ENCODE measurements at places on chromosomes 4 and X.
A peak's percentile ranks its signal among the peaks of the same experiment; 100 is the strongest.

DNA sequence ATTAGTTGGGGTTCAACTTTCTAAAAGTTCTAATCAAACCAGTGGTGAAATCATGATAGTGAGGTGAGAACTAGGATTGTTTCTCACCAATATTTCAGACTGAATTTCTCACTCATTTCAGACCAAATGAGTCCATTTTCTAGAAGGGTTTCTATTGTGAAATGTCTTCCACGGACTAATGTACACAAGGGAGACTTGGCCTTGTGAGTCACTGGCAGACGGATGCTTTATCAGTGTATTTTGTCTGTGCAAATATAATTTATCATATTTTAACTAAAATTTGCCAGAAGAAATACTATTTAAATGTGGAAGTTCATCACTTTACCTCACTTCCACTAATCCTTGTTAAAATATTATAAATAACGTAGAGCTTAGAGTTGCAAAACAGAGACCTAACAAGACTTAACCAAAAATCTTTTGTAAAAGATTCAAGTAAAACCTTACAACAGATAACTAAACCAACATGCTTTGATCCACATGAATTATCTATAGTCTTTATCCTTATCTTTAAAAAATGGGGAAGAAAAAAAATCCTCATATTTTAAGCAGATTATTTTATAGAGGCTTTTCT lies 506.0 kb upstream of the FAM241A start:
- DNase-seq = no peak

- DNase-seq = no peak
Measured at GRCh38 chr4:8727546-8728510, 135.3 kb downstream of the CPZ start.

DNA sequence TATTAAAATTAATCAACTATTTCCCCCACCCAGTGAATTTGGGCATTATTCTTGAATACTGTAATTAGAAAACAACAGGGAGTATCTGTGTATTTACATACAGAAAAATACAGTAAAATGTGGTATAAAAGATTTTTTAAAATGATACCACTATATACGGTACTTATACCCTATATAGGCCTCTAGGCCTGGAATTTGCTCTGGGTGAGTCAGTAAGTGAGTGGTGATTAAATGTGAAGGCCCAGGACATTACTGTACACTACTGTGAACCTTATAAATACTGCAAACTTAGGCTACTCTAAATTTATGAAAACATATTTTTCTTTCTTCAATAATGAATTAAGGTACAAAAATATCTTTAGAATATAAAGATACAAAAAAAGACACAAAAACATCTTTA lies 6.3 kb upstream of the CSN3 start:
- DNase-seq = no peak

GRCh38 chr4:182369211-182369610 lies 126.0 kb downstream of the TENM3 start:
- no peak for DNase-seq

GRCh38 chr4:78956975-78957374 lies 17.7 kb upstream of the PAQR3 start:
- no peak for DNase-seq

- DNase-seq = no peak
Measured at GRCh38 chr4:156762851-156763250, 208.7 kb downstream of the PDGFC start.

DNA sequence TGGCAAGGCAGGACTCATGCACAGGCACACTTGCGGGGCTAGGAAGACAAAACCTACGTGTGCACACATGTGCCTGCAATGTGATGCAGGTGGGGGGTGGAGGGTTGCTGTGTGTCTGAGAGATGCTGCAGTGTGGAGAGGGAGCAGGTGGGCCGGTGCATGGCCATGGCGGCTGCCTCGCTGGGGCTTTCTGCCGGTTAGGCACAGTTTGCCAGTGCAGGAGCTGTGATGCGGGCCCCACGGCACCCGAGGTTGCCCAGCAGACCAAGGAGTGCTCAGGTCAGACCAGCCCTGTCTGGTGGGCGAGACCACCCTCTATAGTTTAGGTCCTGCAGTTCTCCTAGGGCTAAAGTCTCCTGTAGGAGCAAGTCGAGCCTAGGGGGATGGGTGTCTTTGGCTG lies 4.4 kb upstream of the AFM start:
- no peak for DNase-seq

- DNase-seq = no peak
Measured at GRCh38 chrX:53476371-53476770, 42.2 kb upstream of the HSD17B10 start.

GRCh38 chr4:123232439-123232838 lies 164.2 kb upstream of the SPRY1 start:
- DNase-seq = no peak

GRCh38 chrX:39397561-39398199 lies 596.4 kb downstream of the MID1IP1 start:
- no peak for DNase-seq

- DNase-seq = no peak
Measured at GRCh38 chr4:175811228-175811627, 836 bp downstream of the GPM6A start.

DNA sequence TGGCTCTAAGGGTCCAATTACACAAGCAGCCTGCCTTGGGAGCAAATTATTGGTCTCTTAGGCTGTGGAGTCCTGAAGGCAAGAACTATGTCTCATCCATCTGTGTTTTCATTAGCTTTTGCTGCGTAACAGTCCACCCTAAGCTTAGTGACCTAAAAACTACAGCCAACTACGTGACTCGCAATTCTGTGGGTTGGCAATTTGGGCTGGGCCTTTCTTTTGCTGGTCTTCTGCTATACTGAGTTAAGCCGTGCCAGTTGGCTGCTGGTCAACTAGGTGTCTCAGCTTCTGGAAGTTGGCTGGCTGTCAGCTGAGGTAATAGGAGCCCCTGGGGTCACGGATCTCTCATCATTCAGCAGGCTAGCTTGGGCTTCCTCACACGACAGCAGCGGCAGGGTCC lies 205.6 kb upstream of the S100G start:
- no peak for DNase-seq

- DNase-seq = no peak
Measured at GRCh38 chr4:173506597-173507211, 23.3 kb downstream of the HAND2 start.

DNA sequence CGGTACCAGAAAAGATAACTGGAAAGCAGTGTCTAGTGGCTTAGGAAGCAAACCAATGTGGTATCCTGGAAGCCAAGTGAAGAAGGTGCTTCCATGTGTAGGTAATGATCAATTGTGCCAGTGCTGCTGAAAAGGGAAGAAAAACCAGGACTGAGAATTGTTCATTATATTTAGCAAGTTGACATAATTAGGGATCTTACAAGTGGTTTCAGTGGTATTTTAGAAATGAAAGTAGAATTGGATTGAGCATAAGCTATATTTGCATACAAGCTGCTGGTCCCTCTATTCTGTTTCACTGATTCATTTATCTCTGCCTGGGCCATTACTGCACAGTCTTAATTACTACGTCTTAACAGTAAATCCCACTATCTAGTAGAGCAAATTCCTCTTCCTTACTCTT lies 32.3 kb downstream of the PRDM8 start:
- DNase-seq = no peak

GRCh38 chr4:145939856-145940255 lies 1.2 kb upstream of the ZNF827 start:
- no peak for DNase-seq

DNA sequence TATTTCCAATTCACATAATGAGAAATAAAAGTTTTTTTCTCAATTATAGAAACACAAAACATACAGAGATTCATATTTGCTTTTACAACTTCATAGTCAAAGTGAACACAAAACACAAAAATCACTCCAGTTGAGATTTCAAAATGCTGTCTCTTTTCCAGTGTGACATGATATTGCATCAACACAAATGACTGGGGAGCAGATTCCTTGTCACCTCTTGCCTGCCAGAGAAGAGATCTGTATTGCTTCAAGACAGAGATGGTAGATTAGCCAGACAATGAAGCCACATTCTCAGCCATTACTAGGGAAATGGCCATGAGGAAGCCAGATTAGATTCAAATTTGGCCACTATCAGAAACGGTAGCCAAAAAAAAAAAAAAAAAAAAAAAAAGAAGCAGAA lies 2313.1 kb upstream of the AGA start:
- DNase-seq = peak; percentile 31

DNA sequence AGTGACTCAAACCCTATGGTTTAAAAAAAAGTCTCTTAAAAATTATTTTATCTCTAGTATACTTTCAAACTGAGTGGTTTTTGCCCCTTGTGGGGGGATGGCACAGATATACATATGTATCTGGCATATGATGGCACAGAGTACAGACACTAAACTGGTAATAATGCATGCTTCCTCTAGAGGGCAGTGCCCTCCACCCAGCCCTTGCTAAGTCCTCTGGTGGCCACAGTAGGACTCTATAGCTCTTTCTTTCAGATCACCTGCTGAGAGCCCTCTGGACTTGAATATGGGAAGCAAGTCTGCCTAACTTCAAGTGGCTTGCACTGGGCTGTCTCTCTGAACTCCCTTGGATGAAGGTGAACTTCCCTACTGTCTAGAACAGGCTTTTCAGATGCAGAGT lies 66.3 kb downstream of the TSPAN7 start:
- peak; percentile 26 for DNase-seq

DNA sequence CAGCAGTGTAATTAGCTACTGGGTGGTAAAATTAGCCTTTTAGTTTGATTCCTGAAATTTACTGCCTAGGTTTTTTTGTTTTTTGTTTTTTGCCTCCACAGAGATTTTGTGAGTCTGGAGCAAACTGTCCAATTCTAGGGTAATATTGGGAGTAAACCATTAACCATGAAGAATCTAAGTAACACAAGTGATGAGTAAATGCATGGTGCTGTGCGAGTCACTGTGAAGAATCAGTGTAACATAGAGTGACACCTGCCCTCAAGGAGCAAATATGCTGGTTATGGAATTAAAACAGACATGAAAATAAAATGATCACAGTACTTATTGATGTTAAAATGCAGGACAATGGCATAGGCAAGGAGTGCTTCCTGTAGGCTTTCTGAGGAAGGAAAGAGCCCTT lies 60.1 kb downstream of the LRP2BP start:
- DNase-seq = no peak

DNA sequence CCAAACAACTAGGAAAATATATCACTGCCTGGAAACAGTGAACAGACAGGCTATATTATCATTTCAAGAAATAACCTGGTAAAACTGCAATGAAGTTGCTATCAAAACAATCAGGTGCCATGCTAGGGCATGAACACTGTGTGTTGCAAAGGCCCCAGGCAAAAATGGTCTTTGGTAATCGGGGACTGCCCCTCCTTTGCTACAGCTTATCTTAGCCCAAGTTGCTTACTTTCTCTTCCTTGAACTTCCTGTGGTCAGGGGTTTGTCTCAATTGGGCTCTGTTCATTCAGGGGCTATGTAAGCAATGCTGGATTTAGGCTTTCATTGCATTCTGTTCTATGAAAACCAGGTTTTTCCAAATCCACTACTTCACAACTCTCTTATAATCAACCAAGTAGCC lies 30.4 kb downstream of the SCML1 start:
- no peak for DNase-seq

DNA sequence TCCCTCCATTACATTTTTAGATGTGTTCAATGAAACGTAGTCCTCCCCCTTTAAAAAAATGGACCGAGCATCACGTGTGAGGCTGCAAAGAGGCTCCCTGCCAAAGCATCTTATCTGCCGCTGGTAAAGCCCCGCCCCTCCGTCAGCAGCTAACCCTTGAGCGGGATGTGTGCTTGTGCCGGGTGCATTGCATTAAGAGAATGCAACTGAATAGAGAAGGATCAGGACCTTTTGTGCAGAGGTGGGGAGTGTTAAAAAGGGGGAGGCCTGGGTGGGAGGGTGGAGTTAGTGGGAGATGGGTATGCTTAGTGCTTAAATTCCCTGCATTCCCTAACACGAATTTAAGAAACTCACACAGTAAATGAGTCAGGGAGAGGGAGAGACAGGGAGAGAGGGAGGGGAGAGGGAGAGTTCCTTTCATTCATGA lies 66.0 kb downstream of the TBL1X start:
- DNase-seq = peak; percentile 60

DNA sequence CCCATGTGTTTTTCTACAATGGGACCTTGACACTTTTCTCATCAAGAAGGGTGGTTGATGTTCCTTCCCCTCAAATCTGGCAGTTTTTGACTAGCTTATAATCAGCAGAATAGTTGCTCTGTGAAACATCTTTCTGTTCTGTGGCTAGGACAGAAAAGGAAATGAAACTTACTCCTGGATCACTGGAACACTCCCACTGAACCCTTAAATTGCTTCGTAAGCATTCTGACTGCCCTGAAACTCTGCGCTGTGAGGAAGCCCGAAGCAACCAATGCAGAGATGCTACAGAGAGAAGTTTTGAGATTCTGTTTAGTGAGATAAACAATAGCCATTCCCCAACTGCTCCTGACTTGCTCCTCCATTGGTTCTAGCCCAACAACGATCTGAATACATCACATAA lies 602.2 kb downstream of the CENPC start:
- DNase-seq = no peak

- no peak for DNase-seq
Measured at GRCh38 chr4:119971431-119972084, 95.1 kb downstream of the MAD2L1 start.

- no peak for DNase-seq
Measured at GRCh38 chr4:19736968-19737756, 514.5 kb upstream of the SLIT2 start.

- DNase-seq = no peak
Measured at GRCh38 chr4:147580396-147580795, 36.8 kb upstream of the TMEM184C start.

DNA sequence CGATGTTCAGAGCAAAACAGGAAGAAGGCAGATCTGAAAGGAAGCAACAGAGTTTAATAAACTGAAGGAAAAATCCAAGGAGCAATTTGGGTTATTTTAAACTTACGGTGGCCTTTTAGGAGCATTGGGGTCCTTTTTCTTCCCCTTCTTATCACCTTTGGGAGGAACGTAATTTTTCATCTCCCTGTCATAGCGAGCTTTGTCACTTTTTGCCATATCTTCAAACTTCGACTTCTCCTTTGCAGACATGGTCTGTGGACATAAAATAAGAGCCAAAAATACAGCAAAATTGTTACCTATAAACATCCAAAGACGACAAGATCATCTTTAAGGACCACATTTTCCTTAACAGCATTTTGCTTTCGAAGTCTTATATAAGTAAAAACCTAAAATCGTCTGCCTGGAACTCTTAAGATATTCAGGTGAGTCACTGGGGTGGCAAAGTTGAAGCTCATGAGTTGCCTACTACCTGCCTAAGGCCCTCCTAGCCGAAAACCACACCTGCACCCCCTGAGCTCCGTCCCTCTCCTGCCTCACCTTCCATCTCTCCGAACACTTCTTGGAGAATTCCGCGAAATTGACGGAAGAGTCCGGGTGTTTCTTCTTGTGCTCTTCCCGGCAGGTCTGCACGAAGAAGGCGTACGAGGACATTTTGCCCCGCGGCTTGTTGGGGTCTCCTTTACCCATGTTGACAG lies 1.0 kb downstream of the HMGB2 start:
- DNase-seq = no peak

GRCh38 chr4:150944660-150945059 lies 70.4 kb downstream of the LRBA start:
- DNase-seq = no peak

DNA sequence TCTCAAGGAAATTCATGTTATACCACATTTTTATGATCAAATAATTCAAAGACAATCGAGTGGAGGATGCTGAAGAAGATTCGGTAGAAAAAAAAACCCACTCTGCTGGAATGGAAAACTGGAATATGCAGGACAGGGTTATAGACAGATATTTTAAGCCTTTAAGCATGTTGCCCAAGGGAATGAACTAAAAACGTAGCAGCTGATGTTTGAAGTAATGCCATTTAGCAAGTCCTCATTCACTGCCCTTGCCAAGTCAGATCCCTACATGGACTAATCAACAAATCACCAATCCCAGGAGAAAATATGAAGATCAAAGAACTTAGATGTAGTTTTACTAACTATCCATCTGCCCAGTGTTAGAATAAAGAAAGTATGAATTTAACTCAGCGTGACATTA lies 75.6 kb upstream of the ETNPPL start:
- DNase-seq = no peak

Measured in iPS-NIHi11 (cell line).